ENCODE measurements at places on chromosomes 1 and 21.

DNA sequence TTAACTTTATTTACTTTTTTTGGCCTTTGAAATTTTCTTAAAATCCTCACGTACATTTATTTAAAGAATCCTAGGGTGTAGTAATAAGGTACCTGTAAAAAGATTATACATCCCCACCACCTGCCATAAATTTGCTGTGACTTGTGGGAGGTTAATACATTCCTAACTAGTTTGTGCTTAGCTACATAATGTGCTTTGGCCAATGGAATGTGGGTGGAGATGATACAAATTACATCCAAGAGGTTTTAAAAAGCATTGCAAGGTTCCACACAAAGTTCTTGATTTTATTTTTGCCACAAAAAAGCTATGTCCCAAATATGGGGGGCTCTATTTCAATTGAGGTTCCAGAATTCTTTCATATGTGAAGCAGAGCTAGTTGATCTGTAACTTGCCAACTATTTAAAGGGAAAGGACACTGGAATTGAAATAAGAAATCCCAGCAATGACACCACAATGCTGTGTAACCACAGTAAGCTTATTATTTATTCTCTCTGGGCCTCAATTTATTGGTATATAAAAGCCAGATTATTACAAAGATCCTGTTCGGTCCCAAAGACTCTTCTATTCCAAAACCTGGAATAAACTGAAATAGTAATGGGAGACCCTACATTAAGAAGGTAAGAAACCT is 15.7 kb downstream of the ASPM start:
- no peak for DNase-seq

GRCh38 chr1:157844089-157844830 is 2.7 kb upstream of the CD5L start:
- DNase-seq, result no peak

- DNase-seq, result no peak
Observed at GRCh38 chr1:15923241-15923640, 52.7 kb downstream of the ZBTB17 start.

GRCh38 chr1:25669781-25670567 is 53.4 kb downstream of the MAN1C1 start:
- DNase-seq, result no peak

GRCh38 chr1:235763962-235764361 is 102.7 kb downstream of the LYST start:
- DNase-seq, result no peak

GRCh38 chr1:169959686-169960085 is 66.0 kb upstream of the SCYL3 start:
- DNase-seq, result no peak

DNA sequence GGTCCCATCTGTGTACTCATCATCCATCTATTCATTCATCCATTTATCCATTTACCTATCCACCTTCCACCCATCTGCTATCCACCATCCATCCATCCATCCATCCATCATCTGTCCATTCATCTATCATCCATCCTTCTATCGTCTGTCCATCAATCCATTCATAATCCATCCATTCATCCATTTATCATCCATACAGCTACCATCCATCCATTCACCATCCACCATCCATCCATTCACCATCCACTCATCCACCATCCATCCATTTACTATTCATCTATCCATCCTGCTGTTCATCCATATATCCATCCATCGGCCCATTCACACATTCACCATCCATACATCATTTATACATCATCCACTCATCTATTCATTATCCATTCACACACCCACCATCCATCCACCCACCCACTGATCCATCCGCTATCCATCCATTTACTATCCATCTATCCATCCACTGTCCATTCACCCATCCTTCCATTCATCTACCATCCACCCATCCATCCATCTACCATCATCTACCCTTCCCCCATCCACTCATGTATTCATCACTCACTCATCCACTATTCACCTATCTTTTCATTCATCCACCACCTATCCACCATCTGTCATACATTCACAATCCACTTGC is 96.4 kb downstream of the TRIM11 start:
- DNase-seq, result no peak

DNA sequence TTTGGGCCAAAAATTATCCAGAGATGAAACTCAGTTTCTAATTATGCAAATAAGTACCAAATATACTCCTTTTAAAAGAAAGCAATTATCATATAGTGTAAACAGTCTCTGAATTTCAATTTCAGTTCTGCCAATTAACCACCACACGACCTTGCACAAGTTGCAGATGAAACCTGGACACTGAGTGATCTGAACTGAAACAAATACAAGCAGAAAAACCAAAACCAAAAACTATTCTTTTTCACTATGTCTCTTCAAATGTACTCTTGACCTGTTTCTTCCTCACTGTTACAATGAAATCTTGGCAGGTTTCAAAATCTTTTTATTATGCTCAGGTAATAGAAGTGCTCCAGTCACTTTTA is 79.2 kb downstream of the TYW3 start:
- no peak for DNase-seq

- DNase-seq, result no peak
Observed at GRCh38 chr1:207251066-207251465, 70.4 kb upstream of the CD55 start.

- no peak for DNase-seq
Observed at GRCh38 chr1:107294686-107295085, 153.8 kb downstream of the NTNG1 start.
